ENCODE measurements at places on chromosomes 1 and 21.
A peak's percentile ranks its signal among the peaks of the same experiment; 100 is the strongest.

DNA sequence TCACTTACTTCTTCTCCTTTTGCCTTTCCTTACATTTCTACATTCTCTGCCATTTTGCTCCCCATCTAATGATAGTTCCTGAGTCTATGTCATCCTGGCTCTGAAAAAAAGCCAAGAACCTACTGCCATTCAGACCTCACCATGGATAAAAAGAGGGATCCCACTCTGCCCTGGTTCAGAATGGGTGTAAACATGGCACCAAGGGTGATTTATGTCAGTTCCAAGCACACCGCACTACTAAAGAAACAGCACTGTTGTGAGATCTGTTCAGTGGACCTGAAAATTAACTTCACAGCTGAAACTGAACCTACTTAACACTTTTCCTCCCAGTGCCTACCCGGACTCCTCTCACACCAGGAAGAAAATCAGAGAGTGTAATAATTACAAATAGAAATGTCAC is 72.3 kb upstream of the NTPCR start:
- no peak for DNase-seq

- DNase-seq: no peak
These were observed 13.3 kb downstream of the RBBP5 start for GRCh38 chr1:205108464-205108863.

DNA sequence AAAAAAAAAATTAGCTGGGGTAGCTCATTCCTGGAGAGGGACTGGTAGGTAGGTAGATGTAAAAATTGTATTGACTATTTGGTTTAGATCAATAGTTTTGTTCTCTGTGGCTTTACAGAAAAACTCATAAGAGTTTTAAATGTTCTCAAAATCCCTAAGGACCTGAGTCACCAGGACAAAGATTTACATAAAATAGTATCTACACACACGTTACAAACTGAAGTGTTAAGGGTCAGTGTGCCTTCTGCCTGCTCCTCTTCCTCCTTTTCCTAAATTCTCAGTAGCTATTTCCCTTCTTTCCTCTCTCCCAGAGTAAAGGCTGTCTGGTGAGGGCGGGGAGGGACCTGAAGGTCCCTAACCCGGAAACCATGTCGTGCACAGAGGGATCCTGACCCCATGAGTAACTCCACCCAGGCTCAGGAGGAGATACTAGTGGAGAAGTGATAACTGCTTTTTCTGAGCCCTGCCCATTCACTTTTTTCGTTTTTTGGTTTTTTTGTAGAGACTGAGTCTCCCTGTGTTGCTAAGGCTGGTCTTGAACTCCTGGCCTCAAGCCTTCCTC is 8.1 kb downstream of the PLEKHM2 start:
- DNase-seq: no peak

- no peak for DNase-seq
These were observed 23.6 kb downstream of the PCSK9 start for GRCh38 chr1:55062801-55063576.

DNA sequence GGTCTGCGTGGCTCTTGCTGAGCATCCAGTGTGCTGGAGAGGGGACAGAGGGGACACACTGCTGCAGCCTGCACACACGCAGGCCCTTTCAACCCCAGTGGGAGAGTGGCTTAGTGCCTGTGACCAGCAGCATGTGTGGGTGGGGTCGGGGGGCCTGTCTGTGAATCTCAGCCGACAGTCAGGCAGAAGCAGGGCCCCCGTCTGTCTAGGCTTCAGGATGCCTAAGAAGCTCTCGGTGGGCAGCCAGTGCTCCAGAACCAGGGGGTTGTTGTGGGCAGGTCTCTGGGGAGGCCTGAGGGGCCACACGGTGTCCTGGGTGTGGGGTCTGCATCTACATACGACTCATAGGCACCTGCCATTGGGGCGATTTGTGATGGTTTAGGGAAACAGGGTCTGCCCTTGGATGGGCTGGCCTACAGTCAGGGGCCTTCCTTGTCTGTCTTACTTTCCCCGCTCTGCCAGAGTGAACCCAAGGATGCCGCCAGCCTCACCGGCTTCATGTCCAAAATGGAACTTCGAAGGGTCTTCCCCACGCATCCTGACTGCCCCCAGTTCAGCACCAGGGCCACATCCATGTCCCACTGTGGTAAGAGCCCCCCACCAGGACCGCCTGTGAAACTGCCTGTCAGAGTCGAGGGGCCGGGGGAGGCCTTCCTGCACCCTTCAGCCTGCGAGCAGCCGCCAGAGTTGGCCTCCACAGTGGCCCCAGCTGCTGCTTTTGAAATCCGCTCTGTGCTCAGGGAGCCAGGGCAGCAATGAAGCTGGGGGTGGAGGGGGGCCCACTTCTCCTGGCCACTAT is 1.6 kb downstream of the CCDC27 start:
- DNase-seq: no peak

DNA sequence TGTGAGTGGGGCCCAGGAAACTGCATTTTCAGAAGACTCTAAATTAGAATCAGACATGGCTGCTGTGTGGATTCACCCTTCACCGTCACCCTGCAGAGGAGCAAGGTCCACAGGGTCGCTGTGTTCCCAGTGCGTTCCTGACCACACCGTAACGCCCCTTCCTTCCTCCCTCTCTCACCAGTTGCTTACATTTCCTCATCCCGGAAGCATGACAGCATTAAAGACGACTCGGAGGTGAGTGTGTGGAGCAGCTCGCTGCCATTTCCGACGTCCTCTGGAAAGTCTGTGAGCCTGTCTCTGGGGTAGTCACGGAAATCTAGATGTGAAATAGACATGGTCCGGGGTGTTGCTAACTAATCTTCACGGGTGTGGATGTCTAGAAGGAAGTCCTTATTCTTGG is 45.9 kb downstream of the FAAP20 start:
- peak; percentile 27 for DNase-seq

GRCh38 chr21:38308532-38309119 is 51.8 kb downstream of the KCNJ15 start:
- DNase-seq: no peak

- no peak for DNase-seq
These were observed 489 bp downstream of the ACOT11 start for GRCh38 chr1:54548389-54549044.

DNA sequence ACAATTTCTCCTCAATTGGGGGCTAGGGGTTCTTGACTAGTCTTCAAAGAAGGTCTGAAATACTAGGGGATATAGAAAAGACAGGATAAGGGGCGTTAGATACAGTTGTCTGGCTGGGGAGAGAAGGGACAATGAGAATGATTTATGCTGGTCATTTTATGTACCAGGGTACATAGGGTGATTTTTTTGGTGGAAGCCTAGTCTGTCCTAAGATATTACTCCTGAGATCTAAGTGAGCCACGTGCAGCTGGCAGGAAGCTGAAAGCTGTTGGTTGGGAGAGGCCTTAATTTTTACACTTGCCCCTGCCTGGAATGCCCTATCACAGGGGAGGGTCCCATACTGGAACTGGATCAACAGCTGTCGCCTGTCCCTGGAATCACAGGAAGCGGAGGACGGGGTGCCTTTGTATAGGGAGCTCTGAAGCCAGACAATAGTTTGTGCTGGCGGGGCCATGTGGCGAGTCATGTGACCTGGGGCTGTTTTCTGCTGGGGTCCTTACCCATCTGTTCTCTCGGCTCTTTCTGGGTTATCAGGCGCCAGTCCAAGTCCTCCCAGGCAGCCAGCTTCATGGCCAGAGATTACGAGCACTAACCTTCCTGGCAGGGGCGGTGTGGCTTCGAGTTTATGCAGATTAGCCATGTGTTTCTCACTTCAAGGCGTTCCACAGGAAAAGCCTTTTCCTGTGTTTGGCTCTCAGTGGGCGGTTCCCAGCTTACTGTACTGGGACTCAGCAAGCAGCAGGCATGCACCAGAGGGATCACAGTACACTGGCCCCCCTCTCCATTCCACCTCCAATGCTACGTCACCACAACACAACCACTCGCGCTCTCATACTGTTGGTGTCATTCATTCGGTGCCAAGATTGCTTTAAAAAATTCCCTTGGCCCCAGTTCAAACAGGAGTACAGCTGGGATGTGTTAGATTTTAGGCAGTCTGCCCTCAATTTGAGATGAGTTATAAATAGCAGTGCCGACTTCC is 27.5 kb downstream of the ARID1A start:
- DNase-seq: peak; percentile 24

Data from activated naive CD4-positive, alpha-beta T cell treated with anti-CD3 and anti-CD28 coated beads, Interleukin-2, amount 50 U/mL, for 16 hours (primary cell).